Brain (organoid and tissue), 16 donors: ENCODE measurements at places on chromosomes 13 and 19.

DNA sequence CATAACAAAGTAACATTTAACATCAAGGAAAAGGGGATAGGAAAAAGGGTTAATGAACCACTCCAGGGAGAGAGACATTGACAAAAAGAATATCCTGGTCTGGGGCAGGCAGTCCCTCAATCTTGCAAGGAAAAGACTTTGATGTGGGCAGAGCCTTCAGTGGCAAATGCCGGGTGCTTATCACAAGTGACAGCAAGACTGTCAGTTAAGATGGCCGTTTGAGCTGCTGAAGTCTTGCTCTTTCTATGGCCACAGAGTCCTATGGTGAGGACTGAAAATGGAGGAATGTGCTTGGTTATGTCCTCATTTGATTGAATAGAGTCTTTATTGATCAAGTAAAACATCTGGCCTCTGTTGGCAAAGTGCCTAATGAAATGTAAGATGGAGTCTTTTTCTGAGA, 112.1 kb downstream of the B3GLCT start:
- no peak for DNase-seq

GRCh38 chr13:23703246-23703860, 133.1 kb downstream of the TNFRSF19 start:
- no peak for DNase-seq

DNA sequence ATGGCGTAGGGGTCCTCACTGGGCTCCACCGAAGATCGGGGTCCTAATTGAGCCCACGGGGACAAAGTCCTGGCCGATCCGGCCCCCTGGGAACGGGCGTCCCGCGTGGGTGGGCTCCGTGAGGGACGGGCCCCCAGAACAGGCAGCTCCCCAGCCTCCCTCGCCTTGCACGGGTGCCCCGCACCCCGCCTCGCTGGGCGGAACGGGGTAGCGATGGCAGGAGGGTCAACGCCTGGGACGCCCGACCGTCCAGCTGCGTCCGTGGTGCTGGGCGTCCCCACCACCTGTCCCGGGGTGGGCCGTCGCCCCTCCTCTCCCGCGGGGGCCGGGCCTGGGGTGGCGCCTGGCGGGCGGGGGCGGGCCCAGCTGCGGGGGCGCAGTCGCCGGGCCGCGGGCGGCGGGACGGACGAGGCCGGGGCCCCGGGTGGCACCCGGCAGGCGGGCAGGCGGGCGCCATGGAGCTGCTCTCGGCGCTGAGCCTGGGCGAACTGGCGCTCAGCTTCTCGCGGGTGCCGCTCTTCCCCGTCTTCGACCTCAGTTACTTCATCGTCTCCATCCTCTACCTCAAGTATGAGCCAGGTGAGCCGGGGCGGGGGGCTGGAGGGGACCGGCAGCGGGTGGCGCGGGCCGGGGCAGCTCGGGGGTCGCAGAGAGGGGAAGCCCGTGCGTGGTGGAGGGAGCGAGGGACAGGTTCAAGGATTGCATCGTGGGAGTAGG, at the start of gene TMEM38A:
TMEM38A (plus strand) TSS at position 377 of the 717 bp plus-strand sequence; CDS start at position 456, 79 bp downstream.
- DNase-seq = peak; percentile 20

- DNase-seq = no peak
Observed at GRCh38 chr19:29439688-29440550, 85.9 kb upstream of the VSTM2B start.

DNA sequence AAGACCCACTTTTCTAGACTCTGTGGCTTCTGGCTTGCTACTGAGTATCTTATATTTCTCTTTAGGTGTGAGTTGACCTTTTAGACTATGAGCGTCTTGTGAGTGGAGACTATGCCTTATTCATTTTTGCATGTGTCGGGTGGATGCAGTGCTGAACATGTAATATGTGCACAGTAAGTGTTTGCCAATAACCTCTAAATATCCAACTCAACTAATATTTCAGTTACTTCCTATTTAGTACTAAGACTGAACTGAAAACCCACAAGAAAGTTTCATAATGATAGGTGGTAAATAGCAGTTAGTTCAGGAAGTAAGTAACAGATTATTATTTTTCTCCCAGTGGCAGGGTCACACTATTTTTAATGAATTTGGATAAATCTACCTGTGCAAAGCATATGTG, 269.3 kb downstream of the KCNRG start:
- no peak for DNase-seq

DNA sequence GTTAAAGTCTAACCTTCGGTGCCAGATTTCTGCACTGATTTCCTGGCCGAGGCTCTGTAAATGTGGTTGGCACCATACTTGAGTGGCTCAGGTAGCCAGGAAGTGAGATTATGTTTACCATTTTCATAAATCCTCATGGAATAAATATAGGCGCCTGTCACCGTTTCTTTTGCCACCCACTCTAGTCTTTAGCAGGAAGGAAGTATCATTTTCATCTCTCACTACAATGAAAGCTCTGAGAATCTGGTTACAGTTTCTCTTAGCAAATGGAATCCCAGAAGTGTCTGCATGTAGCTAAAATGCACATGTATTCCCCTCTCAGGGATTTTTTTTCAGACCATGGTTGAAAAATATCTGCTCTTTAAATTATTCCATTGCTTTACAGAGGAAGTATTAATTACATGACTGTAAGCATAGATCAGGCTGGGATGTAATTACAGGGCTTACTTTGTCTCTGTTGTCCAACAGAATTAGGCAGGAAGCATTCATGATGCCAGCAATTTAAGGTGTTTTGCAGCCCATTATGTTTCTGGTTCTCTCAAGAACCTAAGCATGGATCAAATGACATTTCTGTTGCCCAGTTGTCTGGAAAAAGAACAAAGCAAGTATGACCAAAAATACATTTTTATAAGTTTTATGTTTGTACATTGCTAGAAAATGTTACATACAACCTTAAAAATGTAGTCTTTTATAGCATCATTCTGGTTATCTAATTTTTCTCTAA, 221.7 kb upstream of the SPRY2 start:
- DNase-seq = no peak

GRCh38 chr19:39506944-39507714, 7.8 kb upstream of the SELENOV start:
- peak; percentile 95 for DNase-seq

GRCh38 chr19:14088634-14089411, 1.7 kb downstream of the SAMD1 start:
- no peak for DNase-seq

DNA sequence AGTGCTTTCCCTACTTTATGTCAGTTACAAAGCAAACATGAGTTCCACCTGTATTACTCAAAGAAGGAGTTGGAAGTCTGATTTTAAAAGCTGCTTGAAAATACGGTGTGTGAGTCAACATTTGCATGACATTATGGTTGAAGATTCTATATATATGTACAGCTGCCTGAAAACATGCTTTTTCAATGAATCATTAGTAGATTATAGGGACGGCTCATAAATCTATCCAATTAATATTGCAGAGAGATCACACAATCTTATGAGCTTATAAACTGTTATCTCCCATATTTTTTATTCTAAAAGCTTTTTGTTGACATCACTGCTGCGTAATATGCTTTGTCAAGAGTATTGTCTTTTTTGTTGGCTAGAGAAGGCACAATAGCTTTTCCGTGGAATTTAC, 873.8 kb downstream of the SLITRK6 start:
- DNase-seq = no peak

- DNase-seq = no peak
Observed at GRCh38 chr19:11064831-11065303, 24.4 kb upstream of the LDLR start.

DNA sequence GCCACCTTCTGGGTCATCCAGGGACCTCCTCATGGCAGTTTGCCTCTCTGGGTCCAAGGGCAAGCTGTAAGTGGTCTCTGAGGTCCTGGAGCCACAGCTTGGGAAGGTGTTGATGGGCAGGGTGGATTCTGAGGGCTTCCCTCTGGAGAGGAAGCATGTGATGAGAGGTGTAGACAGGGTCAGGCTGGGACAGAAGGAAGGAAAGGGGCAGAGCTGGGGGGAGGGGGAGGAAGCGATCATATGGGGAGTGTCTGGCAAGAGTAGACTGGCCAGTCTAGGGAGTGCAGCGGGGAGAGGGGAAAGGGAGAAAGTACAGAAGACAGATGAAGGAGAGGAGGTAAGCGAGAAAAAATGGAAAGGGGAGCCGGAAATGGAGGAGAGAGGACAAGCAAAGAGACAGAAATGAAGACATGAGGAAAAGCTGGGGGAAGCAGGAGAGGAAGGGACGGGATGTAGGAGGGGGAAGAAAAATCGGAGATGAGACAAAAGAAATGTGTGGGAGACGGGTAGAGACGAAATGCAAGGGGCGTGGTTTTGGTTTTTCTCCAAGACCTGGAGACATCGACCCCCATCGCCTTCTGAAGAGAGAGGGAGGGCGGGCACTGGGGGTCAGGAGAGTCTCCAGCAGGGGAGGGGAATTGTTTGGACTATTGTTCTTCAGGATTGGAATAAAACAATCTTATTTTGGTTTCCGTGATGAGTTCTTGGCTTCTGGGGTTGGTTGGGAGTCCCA, 26.6 kb downstream of the ZSWIM9 start:
- no peak for DNase-seq

GRCh38 chr19:31541396-31541795, 192.2 kb upstream of the TSHZ3 start:
- no peak for DNase-seq

DNA sequence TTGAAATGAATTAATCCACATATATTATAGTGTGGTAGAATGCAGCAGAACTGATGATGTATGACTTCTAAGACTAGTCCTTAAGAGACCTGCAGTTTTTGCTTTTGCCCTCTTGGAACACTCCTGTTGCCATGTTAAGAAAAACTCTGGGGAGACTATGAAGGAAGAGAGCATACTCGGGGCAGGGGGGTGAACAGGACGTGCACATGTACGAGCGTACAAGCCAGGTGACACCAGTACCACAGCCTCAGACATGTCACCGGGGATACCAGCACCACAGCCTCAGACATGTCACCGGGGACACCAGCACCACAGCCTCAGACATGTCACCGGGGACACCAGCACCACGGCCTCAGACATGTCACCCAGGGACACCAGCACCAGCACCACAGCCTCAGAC, 15.9 kb upstream of the USPL1 start:
- DNase-seq = no peak

GRCh38 chr19:33436360-33437345, 63.1 kb downstream of the CEBPG start:
- no peak for DNase-seq

GRCh38 chr19:30314056-30314804, 58.0 kb upstream of the ZNF536 start:
- DNase-seq = no peak

GRCh38 chr13:23510979-23511735, 59.1 kb upstream of the TNFRSF19 start:
- DNase-seq = peak; percentile 45

DNA sequence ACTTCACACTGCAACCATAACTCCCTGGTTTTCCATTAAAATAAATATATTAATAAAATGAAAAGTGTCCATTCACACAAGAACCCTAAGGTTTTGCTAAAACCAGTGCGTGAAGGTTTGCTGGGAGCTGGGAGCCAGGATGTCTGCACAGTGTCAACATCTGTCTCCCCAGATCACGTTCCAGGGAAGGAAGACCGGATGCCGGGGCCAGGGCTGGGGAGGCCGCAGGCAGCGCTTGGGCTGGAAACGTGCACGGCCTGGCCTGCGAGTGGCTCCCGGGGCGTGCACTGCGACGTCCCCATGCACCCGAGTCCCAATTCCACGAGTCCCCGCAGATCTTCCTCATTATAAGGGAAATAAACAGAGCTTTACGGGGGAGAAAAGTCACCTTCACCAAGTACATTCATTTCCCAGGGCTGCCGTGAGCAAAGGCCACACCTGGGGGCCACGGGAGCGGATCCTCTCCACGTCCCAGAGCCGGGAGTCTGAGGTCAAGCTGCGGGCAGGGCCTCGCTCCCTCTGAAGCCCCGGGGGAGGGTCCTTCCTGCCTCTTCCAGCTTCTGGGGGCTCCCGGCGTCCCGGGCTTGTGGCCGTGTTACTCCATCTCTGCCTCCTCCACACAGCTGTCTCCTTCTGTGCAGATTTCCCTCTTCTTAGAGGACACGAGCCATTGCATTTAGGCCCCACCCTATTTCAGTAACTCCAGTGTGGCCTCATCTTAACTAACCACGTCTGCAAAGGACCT, 12.8 kb downstream of the SHC2 start:
- DNase-seq = no peak

DNA sequence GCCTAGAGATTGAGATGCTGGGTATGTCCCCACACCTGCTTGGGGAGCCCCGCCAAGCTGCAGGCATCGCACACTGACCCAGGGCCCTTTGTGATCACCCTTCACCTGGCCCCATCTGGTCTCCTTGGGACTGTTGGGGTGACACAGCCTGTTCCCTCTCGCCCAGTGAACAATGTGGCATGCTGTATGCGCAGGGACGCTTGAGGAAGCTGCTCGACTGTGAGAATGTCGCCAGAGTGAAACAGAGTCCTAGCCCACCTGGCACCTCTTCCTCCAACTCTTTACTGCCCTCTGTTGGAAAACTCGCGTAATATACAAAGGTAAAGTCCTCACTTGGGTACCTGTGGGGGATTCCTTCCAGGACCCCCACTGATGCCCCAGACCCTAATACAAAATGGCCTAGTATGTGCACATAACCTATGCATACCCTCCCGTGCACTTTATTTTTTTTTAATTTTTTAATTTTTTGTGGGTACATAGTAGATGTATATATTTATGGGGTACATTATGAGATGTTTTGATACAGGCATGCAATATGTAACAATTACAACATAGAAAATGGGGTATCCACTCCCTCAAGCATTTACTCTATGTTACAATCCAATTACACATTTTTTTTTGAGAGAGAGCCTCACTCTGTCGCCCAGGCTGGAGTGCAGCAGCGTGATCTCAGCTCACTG, 9.0 kb downstream of the BLOC1S3 start:
- DNase-seq = no peak

- peak; percentile 72 for DNase-seq
Observed at GRCh38 chr19:41218615-41219507, at the start of gene AXL. AXL (plus strand) TSS chr19:41219223; CDS start chr19:41219393, 170 bp downstream.

DNA sequence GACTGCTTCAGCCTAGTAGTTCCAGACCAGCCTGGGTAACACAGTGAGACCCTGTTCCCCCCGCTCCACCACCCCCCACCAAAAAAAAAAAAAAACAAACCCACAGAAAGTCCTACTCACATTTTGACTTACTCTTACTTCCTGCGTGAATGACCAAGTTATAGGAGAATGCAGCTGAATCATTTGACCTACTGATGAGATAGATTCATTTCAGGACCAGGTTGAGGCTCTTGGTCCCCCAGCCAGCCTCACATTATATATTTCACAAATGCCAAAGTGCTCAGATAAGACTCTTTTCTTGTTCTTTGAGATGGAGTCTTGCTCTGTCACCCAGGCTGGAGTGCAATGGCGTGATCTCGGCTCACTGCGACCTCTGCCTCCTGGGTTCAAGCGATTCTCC, 70.2 kb downstream of the KLF5 start:
- no peak for DNase-seq

DNA sequence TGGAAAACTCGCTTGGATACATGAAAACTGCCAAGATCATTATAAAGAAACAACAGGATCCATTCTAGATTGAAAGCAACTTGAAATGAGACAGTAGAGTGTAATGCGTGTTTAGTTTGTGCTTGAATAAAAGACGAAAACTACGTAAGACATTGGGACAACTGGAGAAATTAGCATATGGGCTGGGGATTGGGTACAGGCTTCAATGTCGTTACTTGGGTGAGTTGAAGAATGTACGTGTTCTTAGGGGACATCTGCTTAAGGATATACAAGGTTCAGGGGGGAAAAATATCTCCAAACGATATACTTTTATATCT, 471 bp upstream of the ERVK3-1 start:
- DNase-seq = no peak

GRCh38 chr13:50463719-50464118, 379.8 kb downstream of the DLEU7 start:
- no peak for DNase-seq
